Natural killer cell (primary cell): ENCODE measurements at places on chromosomes 11 and 22. TPM values are rescaled to one million over a fixed set of nuclear protein-coding genes. Genes with fewer than 3 reads are reported as not detected.

The KCNE3 gene
- 1.3 TPM for total RNA-seq

GRCh38 chr22:40547729-40548143 lies 88.8 kb downstream of the MRTFA start:
- no peaks in the 10 kb centered on the region for H3K4me1 ChIP-seq
- peaks cover 12% of the 10 kb centered on the region for H3K36me3 ChIP-seq
- H3K27ac ChIP-seq: no peak overlapping the region
- H3K27me3 ChIP-seq: no peaks in the 10 kb centered on the region
- no peak overlapping the region for H3K4me3 ChIP-seq

The CABP4 gene
- total RNA-seq: 12.9 TPM

GRCh38 chr11:44873537-44873936 lies 77.1 kb downstream of the TP53I11 start:
- peaks cover 5% of the 10 kb centered on the region for H3K27me3 ChIP-seq
- no peak overlapping the region for H3K4me3 ChIP-seq
- no peaks in the 10 kb centered on the region for H3K36me3 ChIP-seq
- peaks cover 4% of the 10 kb centered on the region for H3K4me1 ChIP-seq
